Stimulated activated CD8-positive, alpha-beta memory T cell treated with anti-CD3 and anti-CD28 coated beads, Interleukin-4, amount 100 ng/mL, for 1 hour (primary cell): ENCODE measurements at places on chromosomes 12 and 14.

GRCh38 chr12:105561546-105562198 lies 231.2 kb downstream of the C12orf75 start:
- DNase-seq, result no peak

DNA sequence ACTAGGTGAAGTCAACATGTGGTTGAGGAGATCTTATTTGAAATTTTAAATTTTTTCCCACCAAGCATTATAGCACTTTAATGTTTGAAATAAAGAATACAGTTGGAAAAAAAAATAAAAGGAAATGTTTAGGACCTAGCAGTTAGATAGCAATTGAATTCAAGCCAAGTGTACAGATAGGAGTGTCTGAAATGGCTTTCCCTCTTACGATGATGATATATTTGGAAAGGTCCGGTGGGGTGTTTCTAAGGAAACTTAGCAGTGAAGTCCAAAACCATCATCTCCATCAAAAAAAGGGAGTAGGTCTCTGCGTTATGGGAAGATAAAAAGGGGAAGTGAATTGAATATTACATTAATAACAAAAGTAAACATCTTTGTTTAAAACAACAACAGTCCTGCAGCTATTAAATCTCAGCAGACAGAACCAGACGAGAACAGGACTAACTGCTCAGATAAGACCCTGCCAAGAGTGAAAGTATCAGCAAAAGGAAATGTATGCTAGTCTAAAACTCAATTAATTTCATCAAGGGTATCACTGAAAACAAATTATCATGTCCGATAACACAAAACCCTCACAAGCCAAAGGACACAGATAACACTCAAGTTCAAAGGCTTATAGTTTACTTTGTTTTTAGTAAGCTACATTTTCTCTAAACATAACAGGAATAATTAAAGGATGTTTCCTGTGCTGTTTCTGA lies 242.0 kb downstream of the BMP4 start:
- no peak for DNase-seq

DNA sequence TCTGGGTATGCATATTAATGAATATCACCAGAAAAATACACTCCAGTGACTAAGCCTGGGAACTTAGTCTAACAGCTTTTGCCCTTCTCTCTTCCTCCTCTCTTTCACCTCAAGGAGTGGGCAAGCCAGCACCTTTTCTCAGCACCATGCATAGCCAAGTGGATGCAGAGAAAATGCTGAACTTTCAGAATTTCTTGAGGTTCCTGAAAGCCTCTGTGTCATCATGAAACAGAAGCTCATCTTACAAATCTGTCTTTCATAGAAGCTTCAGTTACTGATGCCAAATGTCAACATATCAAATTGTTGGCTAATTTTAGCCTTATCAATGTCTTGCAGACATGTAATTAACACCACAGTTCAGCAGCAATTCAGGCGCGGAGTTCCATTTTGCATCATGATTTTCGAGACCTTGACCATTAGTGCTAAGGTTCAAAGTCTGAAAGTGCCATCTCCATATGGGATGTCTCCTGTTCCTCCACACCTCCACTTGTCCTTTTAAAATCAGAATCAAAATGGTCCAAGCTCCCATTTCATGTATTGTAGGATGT lies 51.1 kb upstream of the RPH3A start:
- no peak for DNase-seq

GRCh38 chr14:89842837-89843236 lies 111.7 kb downstream of the EFCAB11 start:
- DNase-seq, result no peak

- no peak for DNase-seq
Measured at GRCh38 chr12:15289192-15289591, 33.1 kb upstream of the PTPRO start.

DNA sequence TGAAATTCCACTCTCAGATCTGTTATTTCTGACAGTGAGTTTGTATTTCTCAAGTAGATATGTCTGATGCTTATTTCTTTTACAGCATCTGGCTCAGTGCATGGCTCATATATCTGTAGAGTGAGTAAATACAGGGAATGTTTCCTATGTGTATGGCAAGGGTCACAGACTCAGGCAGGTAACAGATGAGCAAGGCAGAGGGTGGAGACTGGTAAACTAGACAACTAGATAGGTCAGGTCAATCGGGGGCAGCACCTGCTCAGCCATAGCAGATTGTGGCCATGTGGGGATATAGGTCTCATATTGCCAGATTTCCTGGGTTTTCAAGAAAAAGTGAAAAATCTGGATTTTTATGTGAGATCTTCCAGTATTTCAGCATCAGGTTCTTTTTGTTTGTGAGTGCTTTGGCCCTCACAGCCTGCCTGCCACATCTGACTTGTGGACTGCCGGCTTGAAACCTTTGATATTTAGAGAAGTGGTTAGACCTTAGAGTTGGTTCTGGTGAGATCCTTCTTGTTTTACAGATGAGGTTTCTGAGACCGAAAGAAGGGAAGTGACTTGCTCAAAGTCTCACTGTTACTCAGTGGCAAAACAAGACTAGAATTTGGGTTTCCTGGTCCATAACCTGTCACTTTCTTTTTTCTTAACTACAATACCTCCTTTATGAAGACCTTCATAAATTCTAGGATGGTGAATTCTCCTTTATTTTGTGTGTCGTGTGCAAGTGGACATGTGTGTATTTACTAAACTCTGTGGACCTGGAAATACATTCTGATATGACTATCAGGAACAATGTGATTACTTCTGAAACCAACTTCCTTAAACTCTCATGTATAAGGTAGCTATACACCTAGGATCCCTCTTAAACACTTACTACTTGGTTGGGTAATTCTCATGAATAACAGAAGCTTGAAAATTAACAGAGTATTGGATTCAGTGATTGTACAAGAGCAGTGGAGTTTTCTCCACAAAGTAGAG lies 34.4 kb downstream of the PROX2 start:
- no peak for DNase-seq

DNA sequence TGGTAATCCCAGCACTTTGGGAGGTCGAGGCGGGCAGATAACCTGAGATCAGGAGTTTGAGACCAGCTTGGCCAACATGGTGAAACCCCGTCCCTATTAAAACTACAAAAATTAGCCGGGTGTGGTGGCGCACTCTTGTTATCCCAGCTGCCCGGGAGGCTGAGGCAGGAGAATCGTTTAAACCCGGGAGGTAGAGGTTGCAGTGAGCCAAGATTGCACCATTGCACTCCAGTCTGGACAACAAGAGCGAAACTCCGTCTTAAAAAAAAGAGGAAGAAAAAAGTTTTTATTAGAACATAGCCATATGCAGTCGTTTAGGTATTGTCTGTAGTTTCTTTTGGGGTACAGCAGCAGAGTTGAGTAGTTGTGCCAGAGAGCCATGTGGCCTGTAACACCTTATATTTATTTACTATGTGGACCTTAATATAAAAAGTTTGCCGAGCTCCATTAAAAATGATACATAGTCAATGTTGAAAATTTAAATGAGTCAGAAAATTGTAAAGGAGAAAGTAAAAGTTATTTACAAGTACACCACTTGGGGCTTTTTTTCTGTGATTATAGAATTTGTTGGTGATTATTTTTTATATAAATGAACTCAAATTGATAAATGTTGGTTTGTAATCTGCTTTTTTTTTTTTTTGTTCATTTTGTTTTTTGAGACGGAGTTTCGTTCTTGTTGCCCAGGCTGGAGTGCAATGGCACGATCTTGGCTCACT lies 2.2 kb downstream of the ADIPOR2 start:
- DNase-seq, result no peak

- DNase-seq, result no peak
Measured at GRCh38 chr12:104422441-104422840, 34.3 kb upstream of the CHST11 start.

GRCh38 chr12:61667676-61668075 lies 592.5 kb upstream of the USP15 start:
- DNase-seq, result no peak

- no peak for DNase-seq
Measured at GRCh38 chr14:94374749-94375260, 13.6 kb downstream of the SERPINA1 start.

- no peak for DNase-seq
Measured at GRCh38 chr12:68356060-68356695, 24.0 kb upstream of the MDM1 start.

DNA sequence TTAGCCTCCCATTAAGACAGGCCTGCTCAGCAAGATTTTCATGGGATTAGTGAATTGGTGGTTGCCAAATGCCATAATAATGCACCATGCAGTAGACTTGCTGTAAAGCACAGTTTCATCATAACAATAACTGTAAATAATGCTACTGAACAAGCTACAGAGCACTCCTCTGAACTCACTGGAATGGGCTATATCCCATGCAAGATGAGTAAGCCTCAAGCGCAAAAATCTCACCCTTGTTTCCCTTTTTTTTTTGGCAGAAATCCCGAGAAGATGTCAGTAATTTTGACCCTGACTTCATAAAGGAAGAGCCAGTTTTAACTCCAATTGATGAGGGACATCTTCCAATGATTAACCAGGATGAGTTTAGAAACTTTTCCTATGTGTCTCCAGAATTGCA lies 145.9 kb upstream of the HIF1A start:
- no peak for DNase-seq

- no peak for DNase-seq
Measured at GRCh38 chr12:386651-387050, 2.5 kb downstream of the KDM5A start.

- DNase-seq, result no peak
Measured at GRCh38 chr14:37202265-37202664, 4.5 kb downstream of the MIPOL1 start.

- DNase-seq, result no peak
Measured at GRCh38 chr12:45244561-45245343, 28.9 kb downstream of the ANO6 start.

DNA sequence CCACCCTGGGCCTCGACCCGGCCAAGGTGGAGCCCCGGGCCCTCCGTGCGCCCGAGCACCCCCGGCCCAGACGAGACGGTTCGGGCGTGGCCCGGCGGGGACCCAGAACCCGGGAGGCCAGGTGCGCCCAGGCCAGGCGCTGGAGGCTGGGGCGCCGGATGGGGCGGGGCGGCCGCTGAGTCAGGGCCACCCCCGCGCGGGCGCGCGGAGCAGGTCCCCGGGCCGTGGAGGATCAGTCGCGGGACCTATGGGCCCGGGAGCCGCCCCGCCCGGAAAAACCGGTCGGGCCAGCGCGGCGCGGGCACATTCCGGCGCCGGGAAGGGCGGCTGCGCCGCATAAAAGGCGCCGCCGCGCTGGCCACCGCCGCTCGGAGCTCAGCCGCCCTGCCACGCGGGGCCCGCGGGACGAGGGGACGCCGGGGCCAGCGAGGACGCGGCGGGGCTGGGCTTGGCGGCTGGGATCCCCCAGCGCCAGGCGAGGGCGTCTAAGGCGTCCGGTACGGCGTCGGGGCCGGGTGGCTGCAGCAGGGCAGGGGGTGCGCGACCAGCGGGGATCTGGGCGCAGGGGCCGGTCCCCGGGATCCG lies 21.5 kb upstream of the KIF26A start:
- no peak for DNase-seq

DNA sequence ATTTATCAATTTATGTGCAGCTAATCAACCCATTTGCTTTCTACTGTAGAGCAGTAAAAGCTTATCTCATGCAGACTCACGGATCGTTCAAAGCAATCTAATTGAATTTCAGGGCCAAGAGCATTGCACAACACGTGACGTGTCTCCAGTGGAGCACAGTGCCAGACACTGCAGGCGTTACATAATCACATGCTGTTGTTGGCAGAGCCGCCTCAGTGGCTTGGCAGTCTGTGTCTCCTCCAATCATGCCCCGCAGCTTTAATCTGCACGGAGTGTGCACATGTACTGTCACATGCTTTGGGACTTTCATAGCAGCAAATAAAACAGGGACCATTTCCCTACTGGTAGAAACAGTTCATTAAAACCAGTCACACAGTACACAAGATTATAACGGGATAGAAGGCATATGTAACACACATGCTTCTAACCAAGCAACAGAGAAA lies 309.3 kb downstream of the ITPR2 start:
- no peak for DNase-seq
